ENCODE measurements at places on chromosomes 11 and 22.

DNA sequence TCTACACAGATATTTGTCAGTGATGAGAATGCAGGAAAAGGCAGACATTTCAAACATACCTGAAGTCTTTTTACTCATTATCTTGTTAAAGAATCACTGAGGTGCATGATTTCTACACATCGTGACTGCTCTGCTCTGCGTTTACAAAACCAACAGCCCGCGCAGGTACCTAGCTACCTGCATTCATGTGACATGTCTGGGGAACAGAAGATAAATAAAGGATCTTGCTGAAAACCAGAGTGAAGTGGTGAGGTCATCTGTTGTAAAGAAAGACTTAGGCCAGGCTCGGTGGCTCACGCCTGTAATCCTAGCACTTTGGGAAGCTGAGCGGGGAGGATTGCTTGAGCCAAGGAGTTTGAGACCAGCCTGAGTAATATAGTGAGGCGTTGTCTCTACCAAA lies 15.7 kb downstream of the ASPHD2 start:
- DNase-seq, result no peak

DNA sequence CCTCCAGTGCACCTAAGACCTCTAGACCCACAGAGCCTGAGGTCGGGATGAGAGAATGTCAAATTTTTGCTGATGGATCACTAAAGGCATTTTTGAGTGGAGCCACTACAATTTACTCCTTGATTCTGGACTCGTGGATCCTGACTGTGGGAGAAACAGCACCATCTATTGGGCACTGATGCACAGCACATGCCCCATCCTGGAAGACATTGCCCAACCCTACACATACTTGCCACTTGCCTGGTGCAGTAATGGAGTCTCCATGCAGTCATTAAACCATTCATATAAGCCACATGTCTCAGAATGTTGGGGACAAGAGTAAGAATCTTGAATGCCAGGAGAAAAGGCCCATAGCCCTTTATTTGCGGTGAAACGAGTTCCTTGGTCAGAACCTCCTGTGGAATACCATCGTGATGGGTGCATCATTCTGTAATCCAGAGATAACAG lies 103.9 kb downstream of the GGTLC2 start:
- DNase-seq, result peak; percentile 58

GRCh38 chr11:19392321-19392720 lies 151.6 kb upstream of the E2F8 start:
- DNase-seq, result no peak

GRCh38 chr11:1482581-1483444 lies 3.8 kb downstream of the MOB2 start:
- no peak for DNase-seq

- no peak for DNase-seq
These were observed 4.9 kb downstream of the PTDSS2 start for GRCh38 chr11:454801-455565.

DNA sequence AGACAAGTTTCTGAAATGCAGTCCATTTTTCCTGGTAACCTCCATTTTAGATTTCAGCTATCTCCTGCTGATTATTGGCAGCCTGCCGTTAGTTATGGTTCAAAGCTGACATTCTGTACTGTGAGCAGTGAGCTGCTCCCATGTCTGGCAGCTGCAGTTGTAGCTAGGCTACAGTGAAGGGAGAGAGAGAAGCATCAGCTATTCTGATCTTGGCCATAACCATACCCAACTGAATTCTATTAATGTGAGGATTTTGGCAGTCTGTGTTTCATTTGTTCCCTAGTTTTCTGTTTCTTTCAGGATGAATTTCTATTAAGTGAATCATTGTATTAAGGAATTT lies 33.4 kb downstream of the SIK2 start:
- DNase-seq, result no peak

- no peak for DNase-seq
These were observed 7.4 kb downstream of the PITPNM1 start for GRCh38 chr11:67497656-67498291.

GRCh38 chr11:28621753-28622152 lies 513.6 kb downstream of the METTL15 start:
- no peak for DNase-seq

GRCh38 chr11:11272254-11272653 lies 80.8 kb downstream of the CSNK2A3 start:
- no peak for DNase-seq

DNA sequence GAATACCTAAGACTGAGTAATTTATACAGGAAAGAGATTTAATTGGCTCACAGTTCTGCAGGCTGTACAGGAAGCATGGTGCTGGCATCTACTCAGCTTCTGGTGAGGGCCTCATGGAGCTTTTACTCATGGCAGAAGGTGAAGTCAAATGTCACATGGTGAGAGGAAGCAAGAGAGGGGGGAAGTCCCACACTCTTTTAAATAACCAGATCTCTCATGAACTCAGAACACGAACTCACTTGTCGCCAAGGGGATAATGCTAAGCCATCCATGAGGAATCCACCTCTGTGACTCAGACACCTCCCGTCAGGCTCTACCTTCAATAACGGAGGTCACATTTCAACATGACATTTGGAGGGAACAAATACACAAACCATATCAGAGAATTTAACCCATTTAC lies 42.2 kb downstream of the BIRC2 start:
- DNase-seq, result no peak

GRCh38 chr22:33883961-33884808 lies 36.1 kb downstream of the LARGE1 start:
- DNase-seq, result no peak

- DNase-seq, result no peak
These were observed 15.9 kb downstream of the OR51B4 start for GRCh38 chr11:5285703-5286340.

GRCh38 chr11:12377106-12377823 lies at the start of gene PARVA:
Gene PARVA (plus strand): TSS chr11:12377571. CDS start chr11:12377648, 77 bp downstream.
- DNase-seq, result peak; percentile 85

GRCh38 chr11:115629456-115630015 lies 125.3 kb upstream of the CADM1 start:
- DNase-seq, result no peak

GRCh38 chr11:61171907-61172306 lies 10.7 kb upstream of the VPS37C start:
- no peak for DNase-seq

DNA sequence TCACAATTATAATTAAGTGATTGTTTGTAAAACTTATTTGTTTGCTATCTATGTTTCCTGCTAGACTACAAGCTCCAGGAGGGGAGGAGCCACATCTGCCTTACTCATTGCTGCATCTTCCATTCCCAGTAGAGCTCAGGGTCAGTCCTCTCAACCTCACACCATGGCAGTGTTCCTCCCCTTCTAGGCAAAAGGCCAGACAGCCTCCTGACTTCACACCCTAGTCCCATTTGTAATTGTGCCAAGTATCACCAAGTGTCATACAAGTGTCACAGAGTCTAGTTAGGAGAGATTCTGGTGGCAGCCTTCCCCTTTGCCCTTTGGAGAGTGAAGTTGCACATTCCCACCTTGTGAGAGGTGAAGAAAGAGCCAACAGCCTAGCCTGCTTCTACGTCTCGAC lies 490.4 kb downstream of the INSC start:
- no peak for DNase-seq

- DNase-seq, result no peak
These were observed 165.7 kb upstream of the GUCY1A2 start for GRCh38 chr11:107183953-107184352.

- DNase-seq, result no peak
These were observed 35.3 kb upstream of the LRRC32 start for GRCh38 chr11:76705826-76706225.

- no peak for DNase-seq
These were observed 24.6 kb downstream of the TRAF6 start for GRCh38 chr11:36485298-36486002.

DNA sequence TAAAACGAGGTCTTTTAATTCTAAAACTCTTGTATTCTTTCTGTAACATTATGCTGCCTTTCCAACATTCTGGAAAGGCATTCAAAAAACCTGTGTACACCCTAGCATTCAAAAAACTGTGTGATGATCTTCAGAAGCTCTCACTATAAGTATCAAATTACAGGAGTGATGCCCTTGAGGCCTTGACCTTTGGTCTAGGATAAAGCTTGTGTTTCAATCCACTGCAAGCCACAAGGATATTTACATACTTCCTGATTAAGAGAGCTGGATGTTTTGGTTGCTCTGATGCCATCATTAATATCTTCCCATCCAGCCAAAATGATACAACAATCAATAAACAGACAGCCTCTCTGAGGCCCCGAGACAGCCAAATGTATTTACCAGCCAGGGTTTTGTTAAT lies 11.9 kb downstream of the CLPB start:
- no peak for DNase-seq

DNA sequence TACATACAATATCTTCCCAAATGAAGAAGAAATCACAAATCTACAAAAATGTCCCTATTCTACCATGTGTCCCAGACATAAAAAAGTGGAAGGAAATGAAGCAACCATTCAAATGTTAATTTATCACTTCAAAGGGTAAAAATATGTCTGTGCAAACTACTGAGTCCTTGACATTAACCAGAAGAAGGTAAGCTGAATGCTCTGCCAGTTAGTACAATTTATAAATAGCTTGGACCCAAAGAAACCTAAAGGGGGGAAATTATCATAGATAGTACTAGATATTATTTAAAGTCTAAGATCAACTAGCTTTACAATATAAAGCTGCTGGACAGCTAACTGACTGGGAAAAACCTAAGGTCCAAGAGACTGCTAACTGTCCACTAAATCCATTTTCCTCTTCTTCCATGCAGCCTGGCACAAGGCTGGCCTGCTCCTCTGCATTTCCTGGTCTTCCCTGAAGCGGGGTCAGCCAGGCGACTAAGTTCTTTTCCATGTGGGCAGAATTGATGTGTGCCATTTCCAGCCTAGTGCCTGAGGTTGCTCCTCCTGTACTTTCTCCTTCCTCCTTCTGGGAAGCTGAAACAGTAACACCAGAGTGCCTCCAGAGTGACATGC lies 190.9 kb downstream of the CADM1 start:
- no peak for DNase-seq

GRCh38 chr22:19488884-19489843 lies 9.4 kb downstream of the CDC45 start:
- no peak for DNase-seq

- no peak for DNase-seq
These were observed 5.7 kb upstream of the CEP126 start for GRCh38 chr11:101909087-101909486.

DNA sequence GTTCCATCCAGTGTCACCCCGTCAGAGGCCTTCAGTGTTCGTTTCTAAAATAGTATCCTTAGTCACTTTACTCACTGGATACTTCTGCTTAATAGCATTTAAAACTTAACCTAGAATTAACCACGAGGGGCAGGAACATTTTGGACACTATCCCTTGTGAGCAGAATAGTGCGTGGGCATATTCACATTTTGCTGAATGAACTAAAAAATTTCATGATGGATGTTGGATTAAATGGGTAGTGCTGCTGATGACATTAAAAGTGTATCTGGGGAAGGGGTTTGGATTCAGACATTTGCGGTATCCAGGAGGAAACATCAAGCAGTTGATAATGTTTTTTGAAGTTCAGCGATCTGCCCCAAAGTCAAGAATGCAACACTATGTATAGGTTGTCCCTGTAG lies 750 bp upstream of the NAT10 start:
- no peak for DNase-seq
